ENCODE measurements at places on chromosomes 6 and 20.

DNA sequence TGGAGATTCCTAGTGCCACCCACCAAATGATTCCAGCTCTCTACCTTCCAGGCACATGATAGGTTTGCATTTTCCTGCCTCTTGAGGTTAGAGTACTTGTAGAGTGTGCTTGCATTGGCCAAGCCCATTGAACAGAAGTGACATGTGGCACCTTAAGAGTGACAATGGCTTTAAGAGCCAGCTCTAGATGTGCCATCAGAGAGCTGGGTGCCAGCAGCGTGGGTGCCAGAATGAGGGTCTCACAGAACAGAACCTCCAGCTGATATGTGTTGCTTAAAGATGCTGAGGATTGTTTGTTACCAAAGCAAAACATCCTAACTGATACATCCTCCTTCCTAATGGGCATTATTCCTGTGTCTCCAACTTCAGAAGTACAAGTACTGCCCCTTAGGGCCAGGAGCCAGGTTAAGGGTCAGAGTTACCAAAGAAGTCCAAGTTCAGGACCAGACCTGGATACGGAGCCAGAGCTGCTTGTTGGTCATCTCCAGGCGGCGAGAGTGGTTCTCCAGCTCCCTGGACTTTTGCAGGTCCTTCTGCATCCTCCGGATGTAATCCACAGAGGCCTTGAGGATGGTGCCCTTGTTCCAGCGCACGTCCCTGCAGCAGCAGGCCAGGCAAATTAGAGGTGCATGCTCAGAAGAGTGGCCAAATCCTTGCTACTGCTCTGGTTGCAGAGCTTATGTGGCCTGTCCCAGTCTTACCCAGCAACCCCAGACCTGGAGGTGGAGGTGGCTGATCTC is 47.5 kb downstream of the MDFI start:
- DNase-seq, result no peak

DNA sequence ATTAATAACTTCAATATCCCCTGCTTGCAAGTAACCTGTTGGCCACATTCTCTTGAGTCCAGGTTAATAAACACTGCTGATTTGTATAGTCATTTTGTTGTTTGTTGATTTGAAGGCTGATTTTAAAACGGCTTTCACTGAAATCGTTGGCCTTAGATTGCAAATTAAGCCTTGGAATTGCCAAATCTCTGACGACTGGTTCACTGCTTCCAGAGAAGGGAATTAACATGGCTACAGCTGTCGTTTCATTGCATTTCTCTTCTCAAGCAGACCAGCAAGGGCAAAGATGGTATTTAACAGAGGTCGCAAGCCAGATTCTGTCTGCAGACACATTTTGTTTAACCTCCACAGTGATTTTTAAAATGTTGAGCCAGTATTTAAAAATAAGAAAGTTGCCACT is 470.9 kb downstream of the TFAP2A start:
- DNase-seq, result no peak

- no peak for DNase-seq
These were observed 128.3 kb upstream of the MAP3K7 start for GRCh38 chr6:90715093-90715655.

DNA sequence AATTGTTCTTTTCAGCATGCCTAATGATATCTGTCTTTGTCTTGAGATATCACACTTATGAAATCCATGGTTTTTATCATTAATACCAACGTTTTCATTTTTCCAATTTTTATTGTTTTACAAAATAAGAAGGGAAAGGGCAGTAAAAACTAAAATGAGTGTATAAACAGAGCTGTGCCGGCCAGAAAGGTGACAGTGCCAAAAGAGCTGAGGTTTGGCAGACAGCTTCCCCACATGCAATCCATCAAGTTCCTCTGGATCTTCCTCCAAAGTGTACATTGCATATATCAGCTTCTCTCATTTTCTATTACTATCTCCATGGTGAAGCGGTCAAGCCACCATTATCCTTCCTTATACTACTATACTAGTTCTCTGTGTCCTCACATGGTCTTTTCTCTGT is 10.1 kb upstream of the TMEM244 start:
- no peak for DNase-seq

- DNase-seq, result no peak
These were observed 304.7 kb downstream of the SOX4 start for GRCh38 chr6:21898107-21898796.

DNA sequence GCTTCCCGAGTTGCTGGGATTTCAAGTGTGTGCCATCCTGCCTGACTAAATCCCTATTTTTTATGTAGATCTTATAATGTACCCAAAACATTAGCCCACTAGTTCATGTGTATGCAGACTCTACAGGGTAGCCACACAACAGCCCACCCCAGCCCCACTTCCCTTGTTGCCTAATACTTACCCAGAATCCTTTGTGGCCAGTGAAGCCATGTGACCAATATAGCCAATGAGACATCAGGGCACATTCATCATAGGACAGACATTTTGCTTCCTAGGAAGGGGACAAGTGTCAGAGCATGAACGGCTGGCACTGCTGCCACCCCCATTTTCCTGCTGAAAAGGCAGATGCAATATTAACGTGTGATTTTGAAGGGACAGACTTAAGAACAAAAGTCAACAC is 36.0 kb upstream of the TCP11 start:
- no peak for DNase-seq

GRCh38 chr20:35087791-35088190 is 4.8 kb downstream of the TRPC4AP start:
- no peak for DNase-seq

- DNase-seq, result no peak
These were observed 744 bp downstream of the STAU1 start for GRCh38 chr20:49187330-49187850.

GRCh38 chr6:45075246-45075645 is 252.9 kb upstream of the RUNX2 start:
- DNase-seq, result no peak

- no peak for DNase-seq
These were observed 390.8 kb downstream of the CDKAL1 start for GRCh38 chr6:20924911-20925543.

DNA sequence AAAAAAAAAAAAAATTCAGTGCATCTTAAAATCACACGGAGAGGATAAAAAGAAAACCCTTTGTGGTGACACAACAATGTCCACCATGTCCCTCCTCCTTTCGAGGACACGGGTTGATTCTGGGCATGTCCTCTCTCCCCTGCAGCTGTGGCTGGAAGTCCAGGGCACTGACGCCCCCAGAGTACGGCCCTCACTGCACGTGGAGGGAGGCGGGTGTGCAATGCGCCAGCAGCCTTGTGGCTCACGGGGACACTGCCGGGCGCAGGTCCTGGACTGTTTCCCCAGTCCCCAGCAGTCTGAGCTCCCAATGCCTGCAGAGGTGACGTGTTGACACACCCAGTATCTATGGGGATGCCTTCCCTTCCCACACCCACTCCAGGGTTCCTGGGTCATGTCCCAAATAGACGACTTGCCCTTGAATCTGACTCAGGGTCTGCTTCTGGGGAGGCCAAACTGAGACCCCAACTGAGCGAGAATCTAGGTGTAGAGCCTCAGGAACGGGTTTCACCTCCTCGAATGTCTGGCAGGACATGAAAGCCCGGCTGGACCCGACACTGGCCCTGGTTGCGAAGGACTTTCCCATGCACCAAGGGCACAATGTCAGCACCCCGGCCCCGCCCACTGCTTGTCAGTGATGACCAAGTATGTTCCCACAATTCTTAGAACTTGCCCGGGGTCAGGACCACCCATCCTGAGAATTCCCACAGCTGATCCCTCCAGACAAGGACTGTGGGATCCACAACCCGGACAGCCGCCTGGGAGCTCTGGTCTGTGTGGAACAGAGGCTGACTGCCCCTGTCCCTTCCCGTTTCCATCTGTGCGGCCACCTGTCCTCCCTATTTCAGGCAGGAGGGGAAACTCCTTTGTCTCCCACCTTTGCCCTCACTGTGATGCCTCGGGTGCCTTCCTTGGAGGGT is 425.1 kb upstream of the SULF2 start:
- DNase-seq, result no peak
